Astrocyte (in vitro differentiated cells and primary cell): ENCODE measurements at places on chromosomes 1 and 21. TPM values are rescaled to one million over a fixed set of nuclear protein-coding genes. Genes with fewer than 3 reads are reported as not detected.

- DNase-seq: no peak
These were observed 14.3 kb downstream of the KPNA6 start for GRCh38 chr1:32122151-32122550.

GRCh38 chr1:4754816-4755215, 100.4 kb downstream of the AJAP1 start:
- DNase-seq: no peak

DNA sequence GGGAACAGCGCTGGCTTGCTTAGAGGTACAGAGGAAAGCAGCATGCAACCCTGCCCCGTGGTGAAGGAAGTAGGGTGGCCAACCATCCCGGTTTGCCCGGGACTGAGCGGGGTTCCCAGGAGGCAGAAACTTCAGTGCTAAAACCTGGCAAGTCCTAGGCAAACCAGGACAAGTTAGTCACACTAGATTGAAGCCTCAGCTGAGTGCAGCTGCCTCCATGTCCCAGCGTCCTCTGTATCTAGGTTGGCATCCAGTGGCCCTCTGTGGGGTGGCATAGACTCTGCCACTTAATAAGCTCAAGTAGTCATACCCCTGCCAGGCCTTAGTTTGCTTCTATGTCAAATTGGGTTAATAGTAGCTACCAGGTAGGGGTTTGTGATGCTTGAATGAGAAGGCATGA, 67.1 kb downstream of the ATP2B4 start:
- no peak for DNase-seq

DNA sequence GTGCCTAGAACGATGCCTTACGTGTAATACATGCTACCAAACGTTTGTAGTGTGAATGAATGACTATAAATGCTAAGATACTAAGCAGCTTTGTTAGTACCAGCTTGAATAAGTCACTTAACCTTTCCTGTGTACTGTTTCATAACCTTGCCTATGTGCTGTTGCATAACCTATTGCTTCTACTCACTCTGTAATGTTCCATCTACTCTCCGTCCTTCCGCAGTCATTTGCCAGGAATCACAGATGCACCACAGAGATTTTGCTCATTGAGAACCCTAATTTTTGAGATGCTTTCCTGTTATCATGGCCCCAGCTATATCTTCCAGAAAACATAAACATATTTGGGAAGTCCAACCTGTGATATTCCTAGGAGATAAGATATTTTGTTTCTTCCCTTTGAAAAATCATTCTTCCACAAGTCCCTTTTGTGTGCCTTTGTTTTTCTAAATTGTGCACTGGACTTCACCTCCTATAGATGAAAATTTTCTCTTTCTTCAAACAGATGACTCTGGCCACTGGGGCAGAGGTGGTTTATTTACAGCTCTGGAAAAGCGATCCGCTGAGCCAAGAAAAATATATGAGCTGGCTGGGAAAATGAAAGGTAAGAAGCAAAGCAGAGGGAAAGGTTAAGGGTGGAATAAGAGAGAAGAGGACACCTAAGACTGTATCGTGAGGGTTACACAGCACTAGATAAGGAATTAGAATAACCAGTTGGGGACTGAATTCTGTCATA, 44.8 kb downstream of the CHD1L start:
- peak; percentile 46 for DNase-seq

DNA sequence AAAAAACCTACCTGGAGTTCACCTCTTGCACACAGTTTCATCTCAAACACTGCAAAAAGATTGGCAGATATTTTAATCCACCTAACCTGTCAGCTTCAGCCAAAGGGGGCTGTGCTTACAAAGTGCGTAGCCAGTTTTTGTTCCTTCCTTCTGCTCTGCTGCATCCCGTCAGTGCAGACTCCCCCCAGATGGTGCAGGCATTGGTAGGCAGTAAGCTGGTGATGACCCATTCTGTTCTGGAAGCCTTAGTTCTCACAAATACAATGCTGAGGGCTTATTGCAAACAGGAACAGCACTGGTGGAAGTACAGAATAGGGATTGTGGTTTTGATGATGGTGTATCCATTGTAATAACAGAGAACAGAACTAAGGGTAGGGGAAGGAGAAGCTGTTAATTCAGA, 239.5 kb downstream of the RYR2 start:
- DNase-seq: no peak

DNA sequence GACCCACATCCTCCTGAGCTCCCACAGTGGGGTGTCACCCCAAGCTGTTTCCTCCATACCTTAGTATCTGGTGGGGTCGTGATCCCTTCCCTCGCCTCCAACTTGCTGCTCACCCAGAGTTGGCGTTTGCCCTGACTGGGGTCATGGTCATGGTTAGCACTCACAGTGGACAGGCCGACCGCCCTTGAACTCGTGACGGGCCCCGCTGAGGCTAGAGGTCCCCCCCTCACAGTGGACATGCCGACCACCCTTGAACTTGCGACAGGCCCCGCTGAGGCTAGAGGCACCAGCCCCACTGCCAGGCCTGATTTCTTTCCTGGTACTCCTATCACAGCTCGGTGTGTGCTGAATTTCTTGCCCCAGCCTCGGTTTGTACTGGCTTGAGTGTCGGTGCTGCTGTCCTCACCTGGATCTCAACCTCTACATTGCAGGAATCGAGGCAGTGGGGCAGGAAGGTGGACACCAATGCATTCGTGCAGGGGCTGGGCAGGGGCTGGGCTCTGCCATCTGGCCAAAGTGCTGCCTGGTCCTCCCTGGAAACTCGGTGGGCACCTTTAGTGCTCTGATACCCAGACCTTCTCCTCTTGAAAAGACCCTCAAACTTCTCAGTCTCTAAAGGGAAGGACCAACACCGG, 37.5 kb upstream of the AJAP1 start:
- no peak for DNase-seq

GRCh38 chr21:46142582-46143473, 12.6 kb downstream of the FTCD start:
- DNase-seq: no peak

DNA sequence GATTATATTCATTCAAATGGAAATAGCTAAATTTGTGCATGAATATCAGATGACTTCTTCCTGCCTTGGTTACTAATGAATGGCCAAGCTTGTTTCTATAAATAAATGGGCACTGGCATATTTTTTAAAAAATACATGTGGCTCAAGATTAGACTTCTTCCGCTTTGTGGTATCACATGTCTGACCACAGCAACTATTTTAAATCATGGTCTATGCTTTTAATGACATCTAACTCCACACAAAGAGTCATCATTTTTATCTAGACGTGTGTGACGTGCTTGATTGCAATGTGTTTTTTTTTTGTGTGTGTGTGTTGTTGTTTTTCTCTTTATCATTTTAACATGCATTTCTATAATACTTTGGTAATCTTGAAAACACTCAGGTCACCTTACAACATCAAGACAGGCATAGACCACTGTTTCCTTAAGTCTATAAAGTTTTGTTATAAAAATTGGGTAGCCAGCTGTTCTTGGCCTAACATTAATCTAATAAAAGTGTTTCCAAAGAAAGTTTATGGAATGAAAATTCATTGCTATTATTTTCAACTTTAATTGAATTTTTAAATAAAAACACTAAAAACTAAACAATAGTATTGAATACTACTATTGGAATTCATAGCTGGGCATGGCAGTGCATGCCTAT, 29.5 kb downstream of the RGS1 start:
- DNase-seq: peak; percentile 80

DNA sequence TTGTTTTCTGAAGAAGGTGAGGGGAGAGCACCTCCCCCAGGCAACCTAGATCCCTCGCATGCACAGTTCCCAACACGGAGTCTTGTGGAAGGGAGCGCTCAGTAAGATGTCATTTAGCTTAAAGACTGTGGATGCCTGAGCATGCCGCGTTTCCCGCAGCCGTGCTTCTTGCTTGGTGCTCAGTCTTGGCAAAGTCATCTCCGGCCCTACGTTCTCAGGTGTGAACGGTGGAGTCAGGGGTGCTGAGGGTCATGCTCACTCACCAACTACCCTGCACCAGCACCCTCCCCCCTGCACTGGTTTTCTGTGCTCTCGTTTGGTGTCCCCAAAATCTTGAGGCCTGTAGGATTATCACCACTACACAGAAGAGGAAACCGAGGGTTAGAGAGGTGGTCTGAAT, 202.1 kb downstream of the RHOU start:
- DNase-seq: no peak

- DNase-seq: no peak
These were observed 79.5 kb downstream of the RAP1GAP start for GRCh38 chr1:21589618-21590017.

- DNase-seq: peak; percentile 19
These were observed at the start of gene RIPPLY3 for GRCh38 chr21:37006486-37007291. Gene RIPPLY3, plus strand, starts transcription at chr21:37006702. Its CDS starts 71 bp downstream, at chr21:37006773.

DNA sequence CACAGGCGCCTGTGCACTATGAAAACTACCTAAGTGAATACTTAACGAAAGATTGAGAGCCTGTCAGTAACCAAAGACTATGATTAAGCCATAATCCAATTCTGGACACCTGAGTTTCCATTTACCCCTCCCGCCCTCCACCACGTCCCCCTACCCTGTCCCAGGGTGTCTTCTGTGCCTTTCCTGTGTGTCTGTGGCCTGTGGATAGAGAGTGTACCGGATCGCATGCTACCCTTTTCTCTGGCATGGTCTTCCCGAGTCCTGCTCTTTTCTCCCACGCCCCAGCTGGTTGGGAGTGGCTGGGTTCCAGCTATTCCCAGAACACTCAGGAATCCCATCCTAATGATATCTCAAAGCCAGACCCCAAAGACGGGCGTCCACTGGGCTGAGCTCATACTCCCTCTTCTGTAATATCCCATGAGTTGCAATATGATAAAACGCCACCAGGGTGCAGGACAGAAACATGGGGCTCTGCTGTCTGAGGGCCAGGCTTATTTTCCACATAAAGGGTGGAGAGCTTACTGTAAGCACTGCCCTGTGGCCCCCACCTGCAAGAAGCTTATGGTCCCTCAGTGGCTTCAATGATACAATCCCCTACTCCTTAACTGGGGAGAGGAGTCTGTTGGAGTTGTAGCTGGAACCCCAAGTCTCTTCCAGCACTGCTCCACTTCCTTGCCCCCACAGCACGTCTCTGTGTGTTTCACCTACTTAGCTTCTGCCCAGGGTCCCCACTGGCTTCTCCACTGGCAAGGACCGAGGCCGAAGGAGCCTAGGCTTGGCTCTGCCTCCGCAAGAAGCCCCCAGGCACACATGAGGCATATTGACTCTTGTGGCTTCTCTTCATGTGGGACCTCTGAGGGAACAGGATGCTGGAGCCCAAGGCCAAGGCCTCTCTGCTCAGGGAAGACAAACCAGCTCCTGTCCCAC, 17.6 kb upstream of the ALX3 start:
- DNase-seq: peak; percentile 11

DNA sequence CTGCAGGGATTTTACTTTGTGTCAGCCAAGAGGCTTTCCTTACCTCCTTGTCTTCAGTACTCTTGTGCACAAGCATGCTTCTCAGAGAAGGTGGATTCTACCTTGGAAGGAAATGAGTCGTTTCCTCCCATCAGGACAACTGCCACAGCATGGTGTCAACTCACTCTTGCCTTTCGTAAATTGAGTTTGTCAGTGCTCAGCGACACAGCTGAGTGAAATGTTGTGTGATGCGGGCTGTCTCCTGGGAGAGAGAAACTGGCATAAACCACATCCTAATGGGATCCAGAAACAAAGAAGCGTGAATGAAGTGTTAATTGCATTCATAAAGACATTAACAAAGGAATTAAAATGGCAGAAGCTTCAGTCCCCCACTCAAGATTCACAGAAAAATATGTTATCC, 51.5 kb upstream of the SLC22A15 start:
- DNase-seq: no peak

DNA sequence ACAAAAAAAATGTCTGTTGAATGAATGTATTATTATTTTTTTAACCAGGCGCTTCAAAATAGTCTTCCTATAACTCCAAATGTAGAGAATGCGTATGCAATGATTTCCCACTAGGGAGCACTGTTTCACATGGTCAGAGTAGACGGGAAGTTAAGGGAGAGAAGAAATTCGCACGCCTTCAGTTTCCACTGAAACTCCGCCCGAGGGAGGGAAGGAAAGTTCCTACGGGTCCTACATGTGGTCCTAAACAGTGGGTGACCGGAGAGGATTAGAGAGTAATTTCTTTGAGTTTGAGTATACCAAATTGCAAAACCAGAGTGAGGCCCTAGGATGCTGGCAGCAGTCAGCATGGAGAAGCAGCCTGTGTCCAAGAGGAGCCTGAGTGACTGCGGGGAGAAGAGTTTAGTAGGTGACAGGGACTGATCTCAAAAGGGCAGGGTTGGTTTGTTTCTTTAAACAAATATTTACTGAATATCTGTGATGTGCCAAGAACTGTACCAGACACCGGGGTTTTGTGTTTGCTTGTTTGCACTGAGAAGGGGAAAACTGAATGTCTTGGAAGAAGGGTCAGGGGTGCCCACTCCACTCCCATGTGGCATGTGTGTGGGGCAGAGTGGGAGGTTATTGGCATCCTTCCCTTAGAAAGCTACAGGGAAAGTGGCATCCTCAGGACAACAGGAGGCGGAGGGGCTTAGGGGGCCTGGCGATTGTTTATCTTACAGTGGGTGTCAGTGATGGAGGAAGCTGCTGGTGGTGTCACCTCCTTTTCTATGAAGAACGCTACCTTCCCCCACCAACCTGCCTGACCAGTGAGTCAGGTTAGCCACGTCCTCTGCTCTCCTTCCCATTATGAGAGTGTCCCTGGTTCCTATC, 22.8 kb downstream of the RNU5D-1 start:
- DNase-seq: peak; percentile 30

DNA sequence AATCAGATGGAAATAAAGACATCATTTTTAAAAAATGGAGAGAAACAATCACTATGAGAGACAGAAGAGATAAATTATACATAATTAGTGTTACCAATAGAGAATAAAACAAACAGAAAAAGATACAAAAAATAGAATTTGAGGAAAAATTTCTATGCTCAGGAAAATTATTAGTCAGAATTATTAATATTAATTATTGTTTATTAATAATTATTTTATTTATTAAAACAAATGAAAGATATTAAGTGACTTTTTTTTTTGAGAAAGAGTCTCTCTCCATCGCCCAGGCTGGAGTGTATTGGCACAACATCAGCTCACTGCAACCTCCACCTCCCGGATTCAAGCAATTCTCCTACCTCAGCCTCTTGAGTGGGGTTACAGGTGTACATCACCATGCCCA, 299.8 kb upstream of the NR5A2 start:
- no peak for DNase-seq

- no peak for DNase-seq
These were observed 2.8 kb downstream of the CERS2 start for GRCh38 chr1:150971583-150972416.

DNA sequence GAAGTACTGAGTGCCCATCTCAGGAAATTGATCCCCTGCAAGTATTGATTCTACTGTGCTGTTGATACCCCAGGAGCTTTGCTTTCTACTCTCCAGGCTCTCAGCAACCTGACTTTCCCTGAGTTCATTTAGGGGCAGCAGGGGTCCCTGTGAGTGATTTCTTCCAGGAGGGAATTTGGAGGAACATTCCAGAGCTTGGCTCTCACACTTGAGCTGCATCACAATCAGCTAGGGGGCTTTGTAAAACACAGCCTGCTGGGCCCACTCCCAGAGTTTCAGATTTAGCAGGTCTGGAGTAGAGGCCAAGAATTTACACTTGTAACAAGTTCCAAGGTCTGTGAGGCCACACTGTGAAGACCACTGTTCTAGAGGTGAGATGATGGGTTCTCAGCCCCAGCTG, 16.1 kb upstream of the ACTL8 start:
- DNase-seq: no peak

GPA33 gene
- 0.99 and 1.2 TPM in 2 replicates for total RNA-seq

KLHDC9 gene
- total RNA-seq: 1.5 and 1.8 TPM in 2 replicates

MIXL1 gene
- total RNA-seq: 0.16 TPM in 1 of 2 replicates, not detected in the other

CFHR3 gene
- total RNA-seq: not detected in 2 replicates

DCDC2B gene
- not detected in 2 replicates for total RNA-seq

LDLRAD2 gene
- total RNA-seq: 0.14 and 0.22 TPM in 2 replicates

SORT1 gene
- 135 and 138 TPM in 2 replicates for total RNA-seq

KRTAP6-3 gene
- total RNA-seq: not detected in 2 replicates
